ENCODE measurements at places on chromosomes 16 and 17.

DNA sequence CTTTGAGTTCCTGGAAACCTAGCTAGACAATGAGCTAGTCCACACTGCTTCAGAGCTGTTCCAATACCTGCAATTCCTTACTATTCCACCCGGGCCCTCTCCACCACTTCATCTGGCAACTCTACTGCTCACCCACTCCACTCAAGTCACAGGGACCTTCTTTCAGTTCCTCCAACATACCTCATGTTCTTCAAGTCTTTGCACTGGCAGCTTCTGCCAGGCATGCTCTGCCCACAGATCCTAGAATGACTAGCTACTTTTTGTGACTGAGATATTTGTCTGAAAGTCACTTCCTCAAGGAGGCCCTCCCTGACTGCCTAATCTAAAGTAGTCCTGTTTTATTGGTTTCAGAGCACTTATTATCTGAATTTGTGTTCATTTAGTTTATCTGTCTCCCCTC is 86.4 kb downstream of the TEX14 start:
- no peak for DNase-seq

GRCh38 chr17:70168044-70168976 is 1.0 kb upstream of the KCNJ2 start:
- peak; percentile 86 for DNase-seq

GRCh38 chr16:89104930-89105571 is 11.4 kb downstream of the ACSF3 start:
- DNase-seq = no peak

DNA sequence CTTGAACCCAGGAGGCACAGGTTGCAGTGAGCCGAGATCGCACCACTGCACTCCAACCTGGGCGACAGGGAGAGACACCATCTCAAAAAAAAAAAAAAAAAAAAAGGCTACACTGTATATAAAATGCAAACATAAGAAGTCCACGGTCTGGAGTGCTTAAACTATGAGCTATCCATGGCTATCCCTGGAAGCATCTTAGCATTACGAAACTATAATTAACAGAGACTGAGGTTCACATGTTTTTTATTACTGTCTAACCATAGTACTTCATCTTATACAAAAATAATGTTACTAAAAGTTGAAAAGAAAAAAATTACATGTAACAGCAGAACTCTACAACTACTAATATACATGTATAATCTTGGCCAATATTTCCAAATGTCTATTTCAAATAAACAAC is 32.8 kb downstream of the HELZ start:
- no peak for DNase-seq

- DNase-seq = no peak
Observed at GRCh38 chr17:55314061-55314783, 49.5 kb downstream of the HLF start.

- DNase-seq = no peak
Observed at GRCh38 chr16:29683543-29684090, 4.6 kb downstream of the QPRT start.

- no peak for DNase-seq
Observed at GRCh38 chr17:4525691-4526397, 27.2 kb downstream of the SPNS2 start.

- DNase-seq = peak; percentile 58
Observed at GRCh38 chr17:70636517-70637133, 467.3 kb downstream of the KCNJ2 start.

DNA sequence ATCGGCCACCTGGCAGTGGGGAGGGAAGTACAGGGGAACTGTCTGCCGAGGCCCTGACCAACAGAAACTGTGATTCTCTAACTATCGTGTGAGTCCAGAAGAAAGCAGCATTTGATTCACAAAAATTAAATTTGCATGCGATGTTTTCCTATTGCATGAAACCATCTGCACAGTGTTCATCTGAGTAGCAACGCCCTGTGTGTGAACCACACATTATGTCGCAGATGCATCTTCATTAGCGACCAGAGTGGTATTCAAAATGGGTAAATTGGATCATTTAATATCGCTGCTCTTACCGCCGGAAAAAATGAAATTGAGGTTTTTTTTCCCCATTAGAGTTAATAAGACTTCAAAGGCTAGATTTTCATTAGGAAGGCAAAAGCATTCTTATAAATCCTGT is 260.6 kb downstream of the ABCC12 start:
- DNase-seq = no peak

GRCh38 chr17:39808409-39808997 is 55.6 kb downstream of the IKZF3 start:
- no peak for DNase-seq

Measured in astrocyte of the spinal cord (primary cell).